ENCODE measurements at places on chromosomes 13 and 19.
A peak's percentile ranks its signal among the peaks of the same experiment; 100 is the strongest.

- DNase-seq = no peak
These were observed 13.4 kb upstream of the GTF2F1 start for GRCh38 chr19:6406401-6406800.

DNA sequence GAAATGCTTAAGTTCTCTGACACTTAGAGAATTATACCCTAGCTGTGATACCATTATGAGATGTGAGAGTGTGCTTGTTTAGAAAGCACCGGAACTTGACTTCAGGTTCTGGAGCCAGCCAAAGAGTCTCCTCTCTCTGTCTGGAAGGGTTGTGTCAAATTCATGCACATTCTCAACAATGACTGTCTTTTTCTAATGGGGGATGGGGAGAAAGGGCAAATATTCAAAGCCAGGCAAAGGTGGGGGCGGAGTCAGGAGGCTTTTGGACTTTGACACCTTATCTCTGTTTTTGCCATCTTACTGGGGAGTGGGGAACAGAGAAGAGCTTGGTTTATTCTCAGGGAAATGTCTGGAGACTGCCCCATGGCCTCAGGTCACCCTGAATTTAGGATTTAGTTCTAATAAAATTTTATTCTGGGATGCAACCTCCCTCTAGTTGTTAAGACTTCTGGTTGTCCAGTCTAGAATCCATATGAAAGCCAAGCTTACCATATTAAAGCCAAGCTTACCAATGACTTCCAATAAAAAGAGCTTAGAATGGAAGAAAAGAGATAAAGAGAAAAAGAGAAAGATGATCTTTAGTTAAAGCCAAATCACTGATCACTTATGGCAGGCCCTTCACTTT, 28.2 kb upstream of the KPNA3 start:
- DNase-seq = no peak

GRCh38 chr13:40389081-40389641, 277.3 kb downstream of the FOXO1 start:
- DNase-seq = no peak

DNA sequence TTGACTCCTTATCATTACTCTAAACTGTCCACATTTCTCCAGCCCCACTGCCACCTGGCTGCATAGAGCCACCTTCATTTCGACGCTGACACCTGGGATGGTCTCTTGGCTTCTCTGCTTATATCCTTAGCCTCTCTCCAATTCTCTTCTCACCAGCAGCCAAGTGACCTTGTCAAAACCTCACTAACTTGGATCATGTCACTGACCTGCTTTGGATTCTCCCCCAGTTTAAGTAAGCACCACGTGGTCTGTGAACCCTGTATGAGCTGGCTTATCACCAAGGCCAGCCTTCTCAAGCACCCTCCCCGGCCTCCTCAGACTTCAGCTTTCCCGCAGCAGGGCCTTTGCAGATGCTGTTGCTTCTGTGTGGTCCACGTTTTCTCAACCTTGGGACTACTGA, 12.3 kb upstream of the GGACT start:
- no peak for DNase-seq

- no peak for DNase-seq
These were observed 155.8 kb upstream of the FNDC3A start for GRCh38 chr13:48819899-48820298.

GRCh38 chr19:53631949-53632407, at the start of gene DPRX:
TSS of gene DPRX (plus strand) at chr19:53631999. CDS start at chr19:53632107, 108 bp downstream.
- DNase-seq = no peak

DNA sequence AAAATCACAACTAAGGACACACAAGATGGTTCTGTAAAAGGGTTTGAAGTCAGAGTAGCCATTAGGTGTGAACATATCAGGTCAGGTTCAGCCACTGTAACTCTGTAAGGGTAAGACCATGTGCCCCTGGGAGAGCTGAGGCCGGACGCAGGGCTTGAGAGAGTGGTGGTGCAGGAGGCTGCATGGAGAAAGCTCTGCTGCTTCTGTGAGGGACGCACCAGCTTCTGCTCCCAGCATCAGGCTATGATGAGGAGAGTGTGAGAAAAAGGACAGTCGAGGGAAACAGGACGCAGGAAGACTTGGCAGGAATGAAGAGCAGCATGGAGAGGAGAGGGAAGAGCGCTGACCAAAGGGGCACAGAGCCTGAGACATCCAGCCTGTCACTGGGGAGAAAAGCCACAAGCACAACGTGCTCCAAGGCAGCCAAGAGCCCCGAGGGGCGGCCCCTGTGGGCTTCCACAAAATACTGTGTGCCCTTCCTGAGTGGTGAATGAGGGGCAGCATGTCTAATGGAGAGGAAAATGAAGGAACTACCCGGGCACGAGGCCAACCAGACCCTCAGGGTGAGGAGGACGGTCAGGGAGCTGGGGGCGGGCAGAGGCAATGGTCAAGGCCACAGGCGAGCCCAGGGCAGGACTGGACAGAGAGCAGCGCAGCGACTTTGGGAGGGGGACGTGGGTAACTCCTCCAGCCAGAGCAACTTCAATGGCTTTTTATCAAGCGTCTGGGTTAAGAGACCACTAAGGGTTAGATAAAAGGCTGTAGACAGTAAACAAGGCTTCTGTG, 107.7 kb downstream of the COL4A1 start:
- DNase-seq = no peak

DNA sequence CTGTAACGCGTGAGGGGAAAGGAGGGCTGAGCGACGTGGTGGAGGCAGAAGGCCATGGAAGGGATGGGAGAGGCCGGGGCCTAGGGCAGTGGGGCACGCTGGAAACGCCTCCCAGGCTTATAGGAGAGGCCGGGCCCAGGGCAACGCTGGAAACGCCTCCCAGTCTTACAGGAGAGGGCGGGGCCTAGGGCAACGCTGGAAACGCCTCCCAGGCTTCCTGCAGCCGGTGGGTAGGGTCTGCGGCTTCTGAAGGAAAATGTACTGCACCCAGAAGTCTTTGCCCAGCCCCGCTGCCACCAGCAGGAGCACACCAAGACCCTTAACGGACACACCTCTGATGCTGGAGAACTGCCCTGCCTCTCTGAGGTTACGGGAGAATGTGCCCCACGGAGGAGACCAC, 9.1 kb downstream of the CACTIN start:
- DNase-seq = no peak

DNA sequence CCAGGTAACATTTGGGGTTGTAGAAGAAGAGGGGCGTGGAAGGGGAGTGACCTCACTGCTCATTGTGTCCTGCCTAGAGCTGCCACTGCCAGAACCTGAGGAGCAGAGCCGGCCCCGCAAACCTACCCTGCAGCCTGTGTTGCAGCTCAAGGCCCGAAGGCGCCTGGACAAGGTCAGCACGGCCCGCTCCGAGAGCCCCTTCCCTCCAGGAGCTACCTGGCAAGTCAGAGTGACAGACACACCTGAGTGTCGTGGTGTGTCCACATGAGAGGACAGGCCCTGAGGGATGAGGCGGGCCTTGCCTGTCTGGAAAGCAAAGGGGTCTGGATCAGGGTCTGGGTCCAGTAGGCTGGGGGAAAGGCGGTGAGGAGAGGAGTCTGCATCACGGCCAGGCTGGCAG, 6.8 kb downstream of the KMT2B start:
- DNase-seq = no peak

DNA sequence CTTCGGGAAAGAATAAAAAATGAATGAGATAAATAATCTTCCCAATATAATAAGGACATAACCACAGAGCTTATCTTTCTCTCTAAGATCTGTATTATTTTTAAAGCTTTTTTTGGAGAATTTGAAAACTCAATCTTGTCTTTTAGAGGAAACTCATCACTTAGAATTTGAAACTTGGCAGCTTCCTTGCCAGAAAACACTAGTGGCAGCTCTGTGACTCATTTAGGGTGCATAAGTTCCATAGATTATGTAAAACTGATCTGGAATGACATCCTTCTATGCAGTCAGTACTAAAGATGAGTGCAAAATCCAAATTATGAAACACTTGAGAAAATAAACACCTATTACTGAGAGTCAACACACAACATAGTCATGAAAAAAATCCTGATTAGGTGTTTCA, 848.0 kb downstream of the DACH1 start:
- DNase-seq = no peak

DNA sequence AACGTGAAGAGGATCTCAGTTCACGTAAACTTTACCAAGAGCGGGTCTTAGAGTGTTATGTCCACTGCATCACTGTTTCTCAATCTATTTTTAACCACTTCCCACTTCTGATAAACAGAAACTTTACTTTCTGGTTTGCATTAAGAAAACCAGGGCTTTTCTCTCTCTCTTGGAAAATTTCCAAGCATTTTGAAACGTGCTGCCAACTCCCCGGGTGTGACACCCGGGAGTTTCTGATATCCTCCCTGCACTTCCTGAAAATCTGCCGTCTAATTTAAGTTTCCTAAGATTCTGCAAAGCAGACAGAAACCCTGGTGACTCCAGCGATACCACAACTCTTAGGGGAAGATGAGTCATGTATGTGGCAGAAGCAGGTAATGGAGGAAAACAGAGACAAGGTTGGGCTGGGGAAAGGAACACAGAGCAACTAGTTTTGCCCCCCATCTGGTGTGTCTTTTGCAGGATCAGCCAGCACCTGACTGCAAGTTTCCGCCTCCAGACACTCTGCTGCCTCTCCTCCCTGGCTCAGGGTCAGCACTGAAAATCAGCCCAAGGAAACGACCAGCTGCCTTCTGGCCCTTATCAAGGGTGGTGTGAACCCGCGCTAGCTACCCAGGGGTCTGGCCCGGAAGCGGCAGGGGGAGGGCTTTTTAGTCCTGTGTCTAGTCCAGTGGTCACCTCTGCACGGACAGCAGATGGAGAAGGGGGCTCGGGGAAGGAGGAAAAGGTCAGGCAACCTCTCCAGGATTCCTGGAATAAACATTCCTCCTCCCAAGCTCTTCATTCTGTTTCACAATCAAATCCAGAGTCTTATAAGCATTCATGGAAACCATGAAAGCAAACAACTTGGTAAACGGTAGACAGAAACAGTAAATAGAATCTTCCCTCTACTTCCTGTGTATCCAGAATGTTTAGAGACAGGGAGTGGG, 11.3 kb upstream of the FFAR2 start:
- peak; percentile 10 for DNase-seq

- DNase-seq = peak; percentile 5
These were observed 1153.7 kb downstream of the PCDH9 start for GRCh38 chr13:66076417-66076816.

GRCh38 chr19:4639531-4640246, 373 bp downstream of the TNFAIP8L1 start:
- peak; percentile 56 for DNase-seq

DNA sequence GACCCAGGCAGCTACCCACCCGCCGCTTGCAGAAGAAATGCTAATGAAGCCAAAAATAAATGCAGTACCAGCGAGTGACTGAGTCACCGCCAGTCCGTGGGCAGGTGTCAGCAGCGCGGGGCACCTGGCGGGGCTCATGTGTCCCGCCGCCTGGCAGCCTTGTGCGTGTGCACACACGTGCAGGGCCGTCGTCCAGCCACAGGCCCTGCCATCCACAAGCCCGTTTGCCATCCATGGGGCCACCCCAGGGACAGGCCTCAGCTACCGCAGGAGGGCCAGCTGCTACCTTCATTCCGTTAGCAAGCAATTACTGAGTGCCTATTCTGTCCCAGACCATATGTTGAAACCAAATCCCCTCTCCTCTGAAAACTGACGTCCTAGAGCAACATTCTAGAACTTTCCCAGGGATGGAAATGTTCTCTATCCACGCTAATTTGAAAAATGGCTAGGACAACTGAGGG, 20.5 kb downstream of the NCAN start:
- DNase-seq = no peak

DNA sequence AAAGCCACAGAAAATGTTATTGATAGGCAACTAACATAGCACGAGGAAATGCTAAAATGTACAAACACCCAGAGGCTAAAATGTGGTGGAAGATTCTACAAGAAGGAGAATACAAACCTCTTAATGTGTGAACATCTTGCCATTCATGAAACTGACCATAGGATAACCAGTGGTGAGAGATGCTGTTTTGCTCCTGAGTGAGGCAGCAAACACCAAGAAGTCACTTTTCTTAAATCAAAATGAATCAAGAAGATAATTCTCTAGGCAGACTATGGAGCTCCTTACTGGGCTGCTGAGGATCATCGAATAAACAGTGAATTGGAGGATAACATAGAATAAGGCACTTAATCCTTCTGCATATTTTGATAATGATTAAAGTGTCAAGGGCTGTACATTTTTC, 375.4 kb upstream of the SLITRK6 start:
- DNase-seq = no peak

DNA sequence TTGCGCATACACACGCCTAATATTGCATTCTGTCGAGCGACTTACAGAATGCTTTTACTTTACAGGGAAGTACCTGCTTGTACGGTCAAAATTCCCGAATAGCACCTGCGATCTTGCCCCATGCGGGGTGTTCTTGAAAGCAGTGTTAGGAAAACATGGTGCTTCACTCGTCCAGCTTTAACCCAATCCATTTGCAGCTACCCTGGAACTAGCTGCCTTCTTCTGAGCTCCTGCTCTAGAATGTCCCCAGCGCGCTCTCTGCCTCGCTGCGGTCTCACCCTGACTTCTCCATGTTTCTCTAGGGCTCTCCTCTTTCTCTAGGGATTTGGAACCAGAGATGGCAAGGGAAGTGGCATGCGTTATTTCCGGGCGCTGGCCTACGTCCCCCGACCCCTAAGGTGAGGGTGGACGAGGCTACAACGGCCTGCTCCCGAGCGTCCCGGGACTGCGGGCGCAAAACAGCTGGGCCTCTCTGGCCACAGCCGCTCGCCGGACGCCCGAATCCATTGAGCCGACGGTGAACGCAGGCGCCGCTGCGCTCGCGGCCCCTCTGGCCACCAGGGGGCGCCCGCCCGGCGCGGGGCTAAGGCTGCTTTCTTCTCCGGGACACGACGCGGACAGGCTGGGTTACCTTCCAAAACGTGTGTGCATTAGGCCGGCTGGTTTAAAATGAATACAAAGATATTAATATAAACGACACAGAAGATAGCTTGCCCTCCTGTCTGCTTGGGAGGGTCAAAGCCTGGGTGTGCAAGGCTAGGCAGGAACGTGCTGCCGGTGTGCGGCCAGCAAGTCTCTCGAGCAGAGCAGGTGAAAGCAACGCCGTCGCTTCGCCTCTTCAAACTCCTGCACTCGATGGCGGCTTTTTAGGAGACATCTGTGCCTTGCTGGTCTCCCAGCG, 1.8 kb upstream of the SPRY2 start:
- peak; percentile 95 for DNase-seq

- no peak for DNase-seq
These were observed 1312.4 kb downstream of the PCDH9 start for GRCh38 chr13:65917731-65918130.

DNA sequence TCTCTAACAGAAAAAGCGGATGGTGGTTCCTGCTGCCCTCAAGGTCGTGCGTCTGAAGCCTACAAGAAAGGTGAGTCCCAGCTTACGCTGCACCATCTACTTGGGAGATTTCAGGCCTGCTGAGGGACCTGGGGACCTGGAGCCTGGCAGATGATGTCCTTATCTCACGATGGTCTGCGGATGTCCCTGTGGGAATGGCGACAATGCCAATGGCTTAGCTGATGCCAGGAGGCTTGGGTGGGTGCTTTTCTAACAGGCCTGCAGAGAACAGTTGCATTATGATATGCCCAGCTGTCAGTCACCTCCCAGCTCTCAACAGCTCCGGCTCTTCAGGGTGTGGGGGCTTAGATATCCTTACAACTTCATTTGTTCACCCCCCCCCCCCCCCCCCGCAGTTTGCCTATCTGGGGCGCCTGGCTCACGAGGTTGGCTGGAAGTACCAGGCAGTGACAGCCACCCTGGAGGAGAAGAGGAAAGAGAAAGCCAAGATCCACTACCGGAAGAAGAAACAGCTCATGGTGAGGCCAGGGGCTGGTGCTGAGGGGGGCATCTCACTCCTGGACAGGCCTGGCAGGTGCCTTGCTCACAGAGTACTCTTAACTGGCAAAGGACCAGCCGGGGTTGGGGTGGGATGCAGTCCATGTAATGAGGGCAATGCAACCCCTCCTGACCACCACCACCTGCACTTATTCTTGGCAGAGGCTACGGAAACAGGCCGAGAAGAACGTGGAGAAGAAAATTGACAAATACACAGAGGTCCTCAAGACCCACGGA, 3.8 kb downstream of the RPL13A start:
- no peak for DNase-seq

Data from astrocyte of the hippocampus (primary cell).